ENCODE measurements at places on chromosomes 1 and 21.
A peak's percentile ranks its signal among the peaks of the same experiment; 100 is the strongest.

DNA sequence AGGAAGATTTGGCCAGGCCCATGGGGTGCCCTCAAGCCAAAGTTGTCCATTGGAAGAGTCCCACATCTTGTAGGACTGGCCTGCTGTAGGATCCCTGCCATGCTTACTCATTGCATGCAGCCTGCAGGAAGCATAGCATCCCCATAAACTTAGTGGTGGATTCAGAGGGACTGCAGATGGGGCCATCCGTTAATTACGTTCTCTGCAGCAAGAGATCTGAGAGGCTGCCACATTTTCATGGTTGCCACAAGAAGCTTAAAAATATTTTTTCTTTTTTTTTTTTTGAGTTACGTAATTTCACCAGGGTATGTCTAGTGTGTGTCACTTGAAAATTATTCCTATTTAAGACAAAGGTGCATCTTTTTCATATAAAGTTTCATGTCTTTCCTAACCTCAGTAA is 329.7 kb upstream of the USP24 start:
- H3K4me3 ChIP-seq: no peak overlapping the region
- DNase-seq: no peak
- H3K36me3 ChIP-seq: no peaks in the 10 kb centered on the region
- no peaks in the 10 kb centered on the region for H3K27me3 ChIP-seq

DNA sequence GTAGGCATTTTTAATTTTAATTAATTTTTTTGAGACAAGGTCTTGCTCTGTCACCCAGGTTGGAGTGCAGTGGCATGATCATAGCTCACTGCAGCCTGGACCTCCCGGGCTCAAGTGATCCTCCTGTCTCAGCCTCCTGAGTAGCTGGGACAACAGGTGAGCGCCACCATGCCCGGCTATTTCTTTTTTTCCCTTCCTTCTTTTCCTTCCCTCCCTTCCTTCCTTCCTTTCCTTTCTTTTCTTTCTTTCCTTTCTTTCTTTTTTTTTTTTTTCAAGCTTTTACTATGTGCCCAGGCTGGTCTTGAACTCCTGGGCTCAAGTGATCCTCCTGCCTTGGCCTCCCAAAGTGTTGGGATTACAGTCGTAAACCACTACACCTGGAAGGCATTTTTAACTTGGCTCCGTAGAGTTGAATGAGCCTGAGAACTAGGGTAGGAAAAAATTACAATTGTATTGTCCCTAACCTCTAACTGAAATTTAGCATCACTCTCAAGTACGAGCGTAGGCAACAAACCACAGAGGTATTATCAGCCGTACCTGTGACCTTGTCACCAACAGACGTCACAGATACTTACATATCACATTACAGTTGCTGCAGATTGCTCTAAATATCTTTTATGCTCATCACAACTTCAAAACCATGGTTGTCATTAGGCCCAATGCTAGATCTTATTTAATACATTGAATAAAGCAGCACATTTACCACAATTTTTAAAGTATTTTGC is 8.0 kb downstream of the RUNX3 start:
- H3K4me3 ChIP-seq: peak overlapping the region; percentile 51
- H3K36me3 ChIP-seq: peaks cover 71% of the 10 kb centered on the region
- H3K27me3 ChIP-seq: no peaks in the 10 kb centered on the region
- H3K27ac ChIP-seq: peak overlapping the region; percentile 79
- peaks cover 61% of the 10 kb centered on the region for H3K4me1 ChIP-seq

DNA sequence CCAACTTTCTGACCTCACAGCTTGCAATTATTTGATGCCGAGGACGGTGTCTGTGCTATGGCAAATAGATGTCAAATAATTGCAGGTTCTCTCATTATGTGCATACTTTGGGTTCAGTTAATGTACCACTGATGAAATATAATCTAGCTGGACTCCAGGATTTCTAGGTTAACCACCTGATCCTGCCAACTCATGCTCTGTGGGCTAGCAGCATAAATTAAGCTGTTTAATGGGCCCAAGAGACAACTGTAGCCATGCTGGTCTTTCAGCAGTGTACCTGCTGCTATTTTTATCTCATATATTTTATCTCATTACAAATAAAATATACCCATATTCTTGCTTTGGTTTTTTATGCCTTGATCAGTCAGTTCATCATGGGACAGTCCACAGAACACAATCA is 43.3 kb upstream of the HP1BP3 start:
- H3K36me3 ChIP-seq: peaks cover 23% of the 10 kb centered on the region
- no peak for DNase-seq
- H3K4me1 ChIP-seq: no peaks in the 10 kb centered on the region
- no peak overlapping the region for H3K27ac ChIP-seq

- no peak for DNase-seq
- no peak overlapping the region for H3K27ac ChIP-seq
- no peaks in the 10 kb centered on the region for H3K27me3 ChIP-seq
These were observed 47.6 kb downstream of the PKN2 start for GRCh38 chr1:88731475-88732269.

- H3K27me3 ChIP-seq: no peaks in the 10 kb centered on the region
- DNase-seq: no peak
- H3K27ac ChIP-seq: no peak overlapping the region
- no peak overlapping the region for H3K4me3 ChIP-seq
- H3K36me3 ChIP-seq: no peaks in the 10 kb centered on the region
These were observed 228.3 kb upstream of the ZP4 start for GRCh38 chr1:238119060-238119459.

GRCh38 chr1:8217011-8217711 is 100.8 kb upstream of the SLC45A1 start:
- no peak overlapping the region for H3K27ac ChIP-seq
- H3K4me1 ChIP-seq: peaks cover 5% of the 10 kb centered on the region
- no peak for DNase-seq
- peak overlapping the region; percentile 68 for H3K4me3 ChIP-seq
- peaks cover 59% of the 10 kb centered on the region for H3K27me3 ChIP-seq
- H3K36me3 ChIP-seq: no peaks in the 10 kb centered on the region

DNA sequence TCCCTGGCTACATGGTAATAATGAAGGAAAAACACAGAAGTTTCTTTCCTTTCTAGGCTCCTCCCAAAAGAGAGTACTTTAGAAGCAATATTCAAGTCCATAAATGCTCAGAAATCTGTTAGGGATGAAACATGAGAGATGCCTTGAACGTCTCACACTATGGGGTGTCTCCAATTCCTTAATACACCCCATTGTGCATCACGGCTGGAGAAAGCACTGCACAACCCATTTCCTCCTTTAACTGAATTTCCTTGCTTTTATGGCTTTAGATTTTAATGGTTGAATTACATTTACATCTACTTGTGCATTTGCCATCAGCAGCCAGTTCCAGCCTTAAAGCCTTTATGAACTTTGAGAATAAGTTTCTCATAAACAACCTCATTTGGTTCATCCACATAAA is 498.9 kb upstream of the PTBP2 start:
- no peak overlapping the region for H3K4me3 ChIP-seq
- H3K27me3 ChIP-seq: no peaks in the 10 kb centered on the region
- H3K36me3 ChIP-seq: no peaks in the 10 kb centered on the region
- no peak for DNase-seq
- H3K27ac ChIP-seq: no peak overlapping the region

- H3K27ac ChIP-seq: no peak overlapping the region
- H3K4me1 ChIP-seq: no peaks in the 10 kb centered on the region
- H3K4me3 ChIP-seq: no peak overlapping the region
- no peaks in the 10 kb centered on the region for H3K27me3 ChIP-seq
- no peak for DNase-seq
These were observed 60.2 kb downstream of the DMRTB1 start for GRCh38 chr1:53519421-53519820.

- peaks cover 10% of the 10 kb centered on the region for H3K36me3 ChIP-seq
- peaks cover 8% of the 10 kb centered on the region for H3K27me3 ChIP-seq
- no peak overlapping the region for H3K27ac ChIP-seq
- H3K4me3 ChIP-seq: no peak overlapping the region
These were observed 67.1 kb upstream of the CAPZB start for GRCh38 chr1:19552291-19553010.

- H3K27me3 ChIP-seq: peaks cover 4% of the 10 kb centered on the region
- no peak overlapping the region for H3K4me3 ChIP-seq
- no peak for DNase-seq
- H3K36me3 ChIP-seq: no peaks in the 10 kb centered on the region
- H3K4me1 ChIP-seq: peaks cover 8% of the 10 kb centered on the region
- H3K27ac ChIP-seq: no peak overlapping the region
These were observed 19.5 kb downstream of the TSPAN2 start for GRCh38 chr1:115069659-115070308.

- peak overlapping the region; percentile 2 for H3K27ac ChIP-seq
- DNase-seq: no peak
- no peaks in the 10 kb centered on the region for H3K27me3 ChIP-seq
- peaks cover 10% of the 10 kb centered on the region for H3K4me1 ChIP-seq
- H3K36me3 ChIP-seq: peaks cover 12% of the 10 kb centered on the region
- H3K4me3 ChIP-seq: no peak overlapping the region
These were observed 13.6 kb downstream of the PCNX2 start for GRCh38 chr1:233281711-233282581.

GRCh38 chr1:65541161-65541560 is 120.7 kb downstream of the LEPR start:
- H3K27me3 ChIP-seq: no peaks in the 10 kb centered on the region
- H3K4me3 ChIP-seq: no peak overlapping the region
- H3K27ac ChIP-seq: no peak overlapping the region
- H3K36me3 ChIP-seq: peaks cover 1% of the 10 kb centered on the region
- H3K4me1 ChIP-seq: no peaks in the 10 kb centered on the region

GRCh38 chr1:7553042-7553690 is 217.9 kb upstream of the VAMP3 start:
- no peak overlapping the region for H3K4me3 ChIP-seq
- peaks cover 30% of the 10 kb centered on the region for H3K27me3 ChIP-seq
- DNase-seq: no peak
- H3K36me3 ChIP-seq: no peaks in the 10 kb centered on the region
- H3K4me1 ChIP-seq: peaks cover 16% of the 10 kb centered on the region

- H3K27me3 ChIP-seq: no peaks in the 10 kb centered on the region
- DNase-seq: no peak
- no peak overlapping the region for H3K4me3 ChIP-seq
- H3K4me1 ChIP-seq: peaks cover 4% of the 10 kb centered on the region
These were observed 15.5 kb downstream of the LRIF1 start for GRCh38 chr1:110948038-110948810.

DNA sequence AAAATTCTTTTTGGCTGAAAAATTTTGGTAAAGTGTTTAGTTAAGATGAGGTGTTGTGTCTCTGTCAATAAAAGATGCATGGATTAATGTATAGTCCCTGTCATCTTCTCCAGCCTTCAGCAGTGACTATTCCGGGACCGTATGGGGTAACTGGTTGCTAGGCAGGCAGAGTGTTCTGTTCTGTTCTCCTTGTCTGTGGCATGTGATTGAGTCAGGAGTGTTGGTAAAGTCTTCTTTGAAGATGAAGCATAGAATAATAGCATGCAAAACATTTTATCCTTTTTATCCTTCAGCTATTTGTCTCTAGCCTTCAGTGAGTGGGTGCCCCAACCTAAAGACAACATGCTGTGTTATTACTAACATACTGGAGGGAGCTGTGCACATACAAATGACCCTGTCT is 74.6 kb downstream of the RGL1 start:
- H3K36me3 ChIP-seq: peaks cover 23% of the 10 kb centered on the region
- no peak overlapping the region for H3K4me3 ChIP-seq
- no peaks in the 10 kb centered on the region for H3K27me3 ChIP-seq
- no peak overlapping the region for H3K27ac ChIP-seq
- H3K4me1 ChIP-seq: peaks cover 20% of the 10 kb centered on the region

DNA sequence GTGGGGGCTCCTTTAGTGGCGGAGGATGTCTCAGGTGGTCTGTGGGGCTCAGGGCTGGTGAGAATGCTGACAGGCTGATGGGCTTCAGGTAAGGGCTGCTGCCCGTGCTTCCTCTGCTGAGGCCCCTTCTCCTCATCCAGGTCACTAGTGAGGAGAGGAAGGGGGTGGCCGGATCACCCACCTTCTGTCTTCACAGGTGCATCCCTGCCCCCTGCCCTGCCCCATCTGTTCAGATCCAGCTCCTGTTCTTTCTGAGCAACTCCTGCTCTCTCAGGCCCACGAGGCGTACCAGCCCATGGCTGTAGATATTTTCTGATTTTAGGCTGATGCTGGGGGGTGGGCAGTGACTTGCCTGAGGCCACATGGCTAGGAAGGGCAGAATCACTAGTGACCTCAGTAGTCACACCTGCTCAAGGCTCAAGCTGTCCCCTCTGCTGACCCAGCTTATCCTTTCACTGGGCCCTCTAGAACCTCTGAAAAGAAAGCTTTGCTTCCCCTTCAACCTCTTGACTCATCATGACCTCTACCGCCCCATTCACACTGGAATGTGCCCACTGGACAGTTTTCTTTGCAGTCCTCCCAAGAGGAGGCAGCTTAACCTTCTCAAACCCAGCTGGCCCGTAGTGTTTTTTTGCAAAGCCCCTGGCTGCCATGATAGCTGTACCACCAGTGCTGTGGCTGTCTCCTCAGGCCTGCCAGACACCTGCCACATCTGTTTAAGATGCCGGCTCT is 14.8 kb downstream of the DCST2 start:
- DNase-seq: no peak
- peaks cover 16% of the 10 kb centered on the region for H3K36me3 ChIP-seq

GRCh38 chr1:244869364-244869827 is 5.1 kb upstream of the HNRNPU start:
- no peak overlapping the region for H3K4me3 ChIP-seq
- no peak overlapping the region for H3K27ac ChIP-seq
- peaks cover 2% of the 10 kb centered on the region for H3K36me3 ChIP-seq
- H3K4me1 ChIP-seq: no peaks in the 10 kb centered on the region
- H3K27me3 ChIP-seq: no peaks in the 10 kb centered on the region

DNA sequence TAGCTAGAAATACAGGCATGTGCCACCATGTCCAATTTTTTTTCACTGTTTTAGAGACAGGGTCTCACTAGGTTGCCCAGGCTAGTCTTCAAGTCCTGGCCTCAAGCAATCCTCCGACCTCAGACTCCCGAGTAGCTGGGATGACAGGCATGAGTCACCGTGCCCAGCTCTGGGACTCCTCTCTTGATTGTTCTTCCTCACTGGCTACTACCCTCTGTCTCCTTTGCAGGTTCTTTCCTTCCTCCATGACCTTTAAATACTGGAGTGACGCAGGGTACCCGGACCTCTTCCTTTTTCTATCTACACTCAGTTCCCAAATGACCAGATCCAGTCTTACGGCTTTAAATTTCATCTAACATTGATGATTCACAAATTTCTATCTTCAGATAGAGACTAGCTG is 34.9 kb downstream of the ASH1L start:
- peaks cover 27% of the 10 kb centered on the region for H3K4me1 ChIP-seq
- no peak overlapping the region for H3K4me3 ChIP-seq
- DNase-seq: no peak
- peaks cover 4% of the 10 kb centered on the region for H3K36me3 ChIP-seq
- no peak overlapping the region for H3K27ac ChIP-seq

- H3K36me3 ChIP-seq: no peaks in the 10 kb centered on the region
- no peak overlapping the region for H3K27ac ChIP-seq
- no peak overlapping the region for H3K4me3 ChIP-seq
- no peaks in the 10 kb centered on the region for H3K27me3 ChIP-seq
- peaks cover 7% of the 10 kb centered on the region for H3K4me1 ChIP-seq
These were observed 171.9 kb upstream of the NR5A2 start for GRCh38 chr1:199855580-199855979.

DNA sequence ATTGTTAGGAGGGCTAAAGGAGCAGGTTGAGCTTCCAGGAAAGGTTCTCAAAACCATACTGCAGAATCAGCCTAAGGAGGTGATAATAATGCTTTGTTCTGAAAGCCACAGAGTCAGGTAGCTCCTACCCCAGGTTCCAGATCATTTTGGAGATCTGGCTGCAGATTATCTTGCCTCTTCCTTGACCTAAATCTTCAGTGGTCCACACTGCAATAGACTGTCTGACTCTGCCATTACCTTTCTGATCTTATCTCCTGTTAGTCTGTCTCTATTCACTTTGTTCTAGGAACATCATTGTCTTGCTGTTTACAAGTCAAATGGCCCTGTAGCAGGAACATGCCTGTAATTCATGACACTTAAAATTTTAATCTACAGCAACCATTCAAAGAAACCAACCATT is 73.0 kb downstream of the HS2ST1 start:
- H3K27ac ChIP-seq: no peak overlapping the region
- H3K4me3 ChIP-seq: no peak overlapping the region
- H3K36me3 ChIP-seq: peaks cover 17% of the 10 kb centered on the region
- no peak for DNase-seq
- peaks cover 12% of the 10 kb centered on the region for H3K4me1 ChIP-seq

Data from stimulated activated naive B cell treated with anti-CD40 and anti-IgM and Interleukin-4, amounts not matched to agents 10 μg/mL and 1 μg/mL and 100 μg/mL, for 72 hours (primary cell).